ENCODE measurements at places on chromosomes 7 and 10. TPM values are rescaled to one million over a fixed set of nuclear protein-coding genes. Genes with fewer than 3 reads are reported as not detected.

GRCh38 chr7:147436718-147437117 lies 1153.8 kb upstream of the C7orf33 start:
- no peak for DNase-seq

DNA sequence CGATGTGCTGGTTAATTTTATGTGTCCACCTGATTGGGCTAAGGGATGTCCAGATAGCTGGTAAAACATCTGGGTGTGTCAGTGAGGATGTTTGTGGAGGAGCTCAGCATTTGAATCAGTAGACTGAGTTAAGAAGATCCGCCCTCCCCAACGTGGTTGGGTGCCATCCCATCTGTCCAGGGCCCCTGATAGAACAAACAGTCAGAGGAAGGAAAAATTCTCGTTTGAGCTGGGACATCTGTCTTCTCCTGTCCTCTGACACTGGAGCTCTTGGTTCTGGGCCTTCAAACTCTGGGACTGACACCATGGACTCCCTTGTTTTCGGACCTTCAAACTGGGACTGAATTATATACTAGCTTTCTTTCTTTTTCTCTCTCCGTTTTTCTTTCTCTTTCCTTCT lies 59.6 kb downstream of the CARD11 start:
- no peak for DNase-seq

HOXA2 gene
- 2.9 TPM for total RNA-seq

GRCh38 chr10:121460733-121461132 lies 137.5 kb downstream of the FGFR2 start:
- no peak for DNase-seq

SLC26A3 gene
- total RNA-seq, result 0.36 TPM

- no peak for DNase-seq
Measured at GRCh38 chr10:128077155-128077875, 48.9 kb downstream of the MKI67 start.

NSUN5 gene
- 66.8 TPM for total RNA-seq

GRCh38 chr10:121788717-121789116 lies 139.1 kb downstream of the ATE1 start:
- DNase-seq, result no peak

DNA sequence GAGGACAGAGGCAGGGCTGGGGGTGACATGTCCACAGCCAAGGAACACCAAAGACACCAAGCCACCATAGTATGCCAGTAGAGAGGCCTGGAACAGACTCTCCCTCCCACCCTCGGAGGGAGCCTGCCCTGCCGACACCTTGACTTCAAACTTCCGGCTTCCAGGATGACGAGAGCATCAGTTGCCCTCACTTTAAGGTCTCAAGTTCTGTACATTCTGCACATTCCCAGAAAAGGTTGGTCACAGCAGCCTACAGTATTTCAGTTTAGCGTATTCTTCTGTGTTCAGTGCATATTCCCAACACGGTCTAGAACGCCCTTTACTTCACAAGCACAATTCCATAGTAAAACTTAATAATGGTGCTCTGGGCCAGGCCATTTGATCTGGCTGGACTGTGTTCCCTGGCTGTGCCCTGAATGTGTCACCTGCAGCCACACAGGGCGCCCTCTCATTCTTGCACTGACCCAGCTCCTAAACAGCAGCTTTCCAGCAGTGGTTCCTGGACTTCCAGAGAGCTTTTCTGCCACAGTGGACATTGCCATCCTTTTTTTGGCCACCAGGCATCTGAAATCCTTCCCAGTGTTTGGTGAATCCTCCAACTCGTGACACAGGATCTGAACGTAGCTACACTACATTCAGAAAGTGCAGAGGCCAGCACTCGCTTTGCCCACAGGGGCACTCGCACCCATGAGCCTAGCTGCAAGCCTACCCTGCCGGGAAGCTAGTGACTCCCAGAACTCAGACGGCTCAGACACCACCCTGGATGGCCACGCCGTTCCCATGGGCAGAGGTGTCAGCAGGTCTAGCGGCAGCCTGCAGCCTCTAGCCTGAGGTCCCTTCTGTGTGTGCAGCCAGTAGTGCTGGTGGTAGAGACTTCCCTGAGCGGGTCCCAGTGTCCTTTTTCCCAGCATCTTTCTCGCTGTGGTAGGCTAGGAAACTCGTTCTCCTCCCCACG lies 36.4 kb upstream of the INSIG1 start:
- no peak for DNase-seq

All from Panc1 (cell line).